ENCODE measurements at places on chromosomes 2 and 18. TPM values are rescaled to one million over a fixed set of nuclear protein-coding genes. Genes with fewer than 3 reads are reported as not detected.

- DNase-seq, result no peak
Observed at GRCh38 chr18:41922176-41922575, 32.9 kb upstream of the PIK3C3 start.

The NXPH2 gene
- total RNA-seq, result not detected

DNA sequence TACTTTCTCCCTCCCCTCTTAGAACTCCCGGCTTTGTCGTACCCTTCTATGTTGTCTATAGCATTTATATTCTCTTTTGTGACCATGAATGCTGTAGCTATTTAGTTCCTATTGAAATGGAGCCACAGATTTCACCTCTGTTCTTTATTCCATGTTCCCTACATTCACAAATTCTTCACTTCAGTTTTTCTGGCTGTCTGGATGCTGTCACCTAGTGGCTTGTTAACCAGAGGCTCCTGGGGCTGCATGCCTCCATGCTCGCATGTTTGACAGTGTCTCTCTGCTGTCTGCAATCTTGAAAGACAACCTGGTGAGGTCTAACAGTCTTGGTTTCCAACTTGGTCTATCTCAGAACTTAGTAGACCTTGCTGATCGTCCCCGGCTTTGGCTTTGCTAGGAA is 48.2 kb downstream of the CFAP221 start:
- no peak for DNase-seq

DNA sequence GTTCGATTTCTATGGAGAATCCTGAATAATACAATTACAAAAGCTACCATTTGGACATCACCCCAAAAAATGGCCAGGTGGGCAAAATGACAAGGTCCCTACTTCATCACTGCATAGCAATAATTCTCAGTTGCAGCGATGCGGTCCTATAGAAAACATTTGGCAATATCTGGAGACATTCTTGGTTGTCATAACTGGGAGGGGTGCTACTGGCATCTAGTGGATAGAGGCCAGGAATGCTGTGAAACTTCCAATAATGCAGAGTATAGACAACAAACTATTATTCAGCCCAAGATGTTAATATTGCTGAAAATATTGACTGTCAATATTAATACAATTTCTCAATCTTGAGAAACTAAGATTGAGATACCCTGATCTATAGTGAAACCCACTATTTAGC is 637.8 kb upstream of the PKDCC start:
- no peak for DNase-seq

DNA sequence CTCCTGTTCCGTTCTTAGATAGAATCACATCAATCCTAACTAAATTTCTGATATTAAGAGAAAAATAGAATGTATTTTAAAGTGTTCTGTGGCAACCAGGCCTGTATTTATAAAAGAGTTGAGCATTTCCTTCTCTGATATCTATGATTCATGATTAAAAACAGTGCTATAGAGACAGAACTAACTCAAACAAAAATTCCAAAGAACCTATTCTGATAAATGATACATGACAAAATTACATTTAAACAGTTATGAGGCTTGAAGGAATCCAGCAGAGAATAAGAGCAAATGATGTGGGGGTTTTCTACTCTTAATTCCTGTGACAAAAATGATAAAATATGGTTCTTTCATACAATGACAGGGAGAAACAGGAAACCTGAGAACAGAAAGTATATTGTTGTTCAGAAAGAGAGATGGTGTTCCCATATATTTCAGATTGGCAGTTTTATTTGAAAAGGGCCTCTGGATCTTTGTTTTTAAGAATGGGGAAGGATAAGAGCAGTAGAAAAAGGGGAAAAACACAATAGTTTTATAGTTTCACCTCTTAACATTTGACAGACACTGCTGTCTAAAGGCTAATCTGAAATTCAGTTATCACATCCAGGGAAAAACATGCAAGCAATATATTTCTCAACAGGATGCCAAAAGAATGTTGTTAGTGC is 944.3 kb downstream of the LRP1B start:
- no peak for DNase-seq

- no peak for DNase-seq
Observed at GRCh38 chr2:102436323-102436722, 13.4 kb downstream of the IL18RAP start.

DNA sequence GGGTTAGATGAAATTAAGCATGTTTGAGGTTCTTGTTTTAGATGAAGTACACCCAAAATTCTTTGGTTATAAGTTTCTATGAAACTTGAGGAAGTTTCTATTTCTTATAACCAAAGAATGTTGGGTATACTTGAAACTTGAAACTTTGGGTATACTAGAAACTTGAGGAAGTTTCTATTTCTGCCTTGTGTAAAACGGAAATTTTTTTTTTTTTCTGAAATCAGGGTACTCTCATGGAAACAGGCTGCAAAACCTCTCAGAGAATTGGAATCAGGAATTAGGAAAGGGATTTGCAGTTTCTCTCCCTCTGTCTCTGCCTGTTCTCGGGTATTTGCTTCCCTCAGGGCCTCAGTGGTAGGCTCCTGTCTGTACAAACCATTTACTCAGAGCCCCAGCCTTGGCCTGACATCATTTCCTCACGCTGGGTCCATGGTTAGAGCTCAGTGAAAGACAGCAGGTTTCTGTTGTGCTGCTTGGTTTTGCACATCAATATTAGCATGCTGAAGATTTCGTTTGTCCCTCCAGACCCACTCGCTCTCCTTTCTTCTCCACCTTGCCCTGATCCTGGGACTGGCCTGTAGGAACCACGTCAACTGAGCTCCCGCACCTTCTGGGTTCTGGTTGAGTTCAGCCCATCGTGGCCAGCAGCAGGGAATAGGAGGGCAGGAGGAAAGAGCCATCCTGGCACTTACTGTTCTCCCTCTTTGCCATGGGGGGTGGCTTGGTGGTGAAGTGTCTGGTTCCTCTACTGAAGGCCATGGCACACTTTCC is 106.4 kb downstream of the POLR1A start:
- DNase-seq, result no peak

The RNU2-63P gene
- 2.3 TPM for total RNA-seq

DNA sequence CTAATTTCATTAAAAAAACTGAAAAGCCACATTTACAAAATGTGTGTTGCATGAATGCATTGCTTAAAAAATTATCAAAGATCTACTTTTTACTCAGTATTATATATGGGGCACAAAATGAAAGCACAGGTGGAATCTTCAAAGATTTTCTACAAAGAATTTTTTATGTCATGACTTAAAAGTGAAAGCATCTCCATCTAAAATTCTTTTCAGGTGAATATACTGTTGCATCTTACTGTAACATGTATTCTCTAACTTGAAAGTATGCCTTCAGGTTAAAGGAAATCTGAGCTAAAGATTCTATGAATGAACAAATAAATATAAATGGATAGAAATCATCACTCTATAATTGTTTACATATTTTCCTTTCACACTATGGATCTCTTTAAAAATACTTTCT is 66.8 kb upstream of the WDR75 start:
- no peak for DNase-seq

Measured in colonic mucosa (tissue), 4 donors.